Stimulated activated CD8-positive, alpha-beta memory T cell treated with anti-CD3 and anti-CD28 coated beads, Interleukin-7, amount 100 ng/mL, for 24 hours (primary cell): ENCODE measurements at places on chromosomes 16 and 17.

GRCh38 chr17:83174362-83175118 is 95.1 kb downstream of the METRNL start:
- no peak for DNase-seq

- no peak for DNase-seq
Observed at GRCh38 chr16:30482366-30482765, 9.8 kb downstream of the ITGAL start.

- no peak for DNase-seq
Observed at GRCh38 chr17:81473019-81473418, 39.6 kb downstream of the ACTG1 start.

- no peak for DNase-seq
Observed at GRCh38 chr17:30950669-30951399, 20.0 kb upstream of the RNF135 start.

- no peak for DNase-seq
Observed at GRCh38 chr17:30082773-30083172, 33.8 kb upstream of the NSRP1 start.

DNA sequence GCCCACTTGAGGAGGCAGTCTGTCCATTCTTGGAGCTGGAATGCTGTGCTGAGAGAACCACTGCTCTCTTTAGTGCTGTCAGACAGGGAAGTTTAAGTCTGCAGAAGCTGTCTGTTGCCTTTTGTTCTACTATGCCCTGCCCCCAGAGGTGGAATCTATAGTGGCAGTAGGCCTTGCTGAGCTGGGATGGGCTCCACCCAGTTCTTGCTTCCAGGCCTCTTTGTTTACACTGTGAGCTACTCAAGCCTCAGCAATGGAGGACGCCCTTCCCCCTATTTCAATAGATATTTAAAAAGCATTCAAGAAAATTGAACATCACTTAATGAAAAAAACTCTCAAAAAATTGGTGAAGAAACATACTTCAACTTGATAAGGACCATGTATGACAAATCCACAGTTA is 313.5 kb downstream of the PHKB start:
- no peak for DNase-seq

GRCh38 chr16:8694795-8695728 is 20.6 kb downstream of the ABAT start:
- no peak for DNase-seq

DNA sequence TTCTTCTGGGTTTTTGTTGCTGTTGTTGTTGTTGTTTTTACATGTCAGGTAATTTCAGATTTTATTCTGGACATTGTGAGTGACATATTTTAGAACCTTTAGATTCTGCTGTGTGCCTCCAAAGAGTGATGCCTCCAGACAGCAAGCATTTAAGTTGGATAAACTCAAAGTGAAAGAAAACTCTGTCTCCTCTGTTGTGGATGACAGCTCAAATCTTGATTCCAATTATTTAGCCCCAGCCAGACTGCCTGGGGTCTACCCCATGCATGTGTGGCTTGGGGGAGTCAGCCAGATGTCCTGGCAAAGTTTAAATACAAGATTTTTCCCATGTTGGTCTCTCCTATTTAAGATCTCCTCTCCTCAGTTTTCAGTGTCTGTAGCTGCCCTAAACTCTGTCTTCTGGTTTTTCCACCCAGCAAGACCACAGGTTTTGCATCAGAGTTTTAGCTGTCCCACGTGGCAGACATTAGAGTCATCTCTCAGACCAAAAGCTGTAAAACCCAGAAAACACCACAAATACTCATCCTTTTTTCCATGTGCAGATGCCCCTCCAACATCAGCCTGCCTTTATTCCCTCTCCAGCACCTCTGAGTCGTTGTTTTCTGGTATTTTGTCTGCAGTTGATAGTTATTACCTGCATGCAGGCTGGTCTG is 19.4 kb upstream of the ZNF469 start:
- no peak for DNase-seq

DNA sequence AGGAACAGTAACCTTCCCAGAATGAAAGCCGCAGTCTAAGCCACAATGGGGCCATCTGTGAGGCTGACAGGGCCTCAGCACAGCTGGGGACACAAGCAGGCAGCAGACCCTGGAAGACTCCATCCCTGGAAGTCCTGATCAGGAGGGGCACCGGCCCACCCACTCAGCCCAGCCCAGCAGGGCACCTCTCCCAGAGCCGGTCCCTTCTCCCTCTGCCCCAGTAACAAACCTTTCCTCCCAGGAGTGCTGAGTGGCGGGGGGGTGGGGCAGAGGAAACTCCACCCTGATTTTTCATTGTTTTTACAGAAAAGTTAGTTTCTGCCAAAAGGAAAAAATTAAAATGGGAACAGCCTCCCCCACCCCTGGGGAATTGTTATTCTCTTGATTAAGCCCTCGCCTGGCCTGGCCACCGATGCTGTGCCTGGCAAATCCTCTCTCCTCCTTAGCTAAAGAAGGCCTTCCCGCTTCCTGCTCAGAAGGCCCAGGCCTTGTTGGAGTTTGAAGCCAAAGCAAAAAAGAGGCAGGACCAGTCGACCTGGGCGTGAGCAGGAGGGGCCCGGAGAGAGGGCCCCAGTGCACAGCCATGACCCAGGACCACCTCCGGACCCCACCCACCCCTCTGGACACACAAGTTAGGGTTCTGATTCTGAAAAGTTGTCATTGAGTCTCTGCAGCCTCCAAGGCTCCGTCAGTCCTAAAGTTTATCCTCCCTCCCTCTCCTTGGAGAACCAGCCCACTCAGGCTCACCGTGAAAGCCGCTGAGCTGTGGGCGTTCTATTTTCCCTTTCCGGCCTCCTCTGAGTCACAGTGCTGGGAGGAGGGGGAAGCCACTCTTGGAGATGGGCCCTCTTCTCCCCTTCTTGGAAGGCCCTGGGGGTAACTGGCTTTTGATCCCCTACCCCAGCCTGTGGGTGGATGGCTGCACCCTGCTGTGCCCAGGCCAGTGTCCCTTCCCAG is 128.4 kb upstream of the TNRC6C start:
- no peak for DNase-seq

GRCh38 chr16:70684146-70685060 is 1.4 kb downstream of the MTSS2 start:
- no peak for DNase-seq

- DNase-seq = no peak
Observed at GRCh38 chr17:79466562-79467350, 144.1 kb downstream of the RBFOX3 start.

DNA sequence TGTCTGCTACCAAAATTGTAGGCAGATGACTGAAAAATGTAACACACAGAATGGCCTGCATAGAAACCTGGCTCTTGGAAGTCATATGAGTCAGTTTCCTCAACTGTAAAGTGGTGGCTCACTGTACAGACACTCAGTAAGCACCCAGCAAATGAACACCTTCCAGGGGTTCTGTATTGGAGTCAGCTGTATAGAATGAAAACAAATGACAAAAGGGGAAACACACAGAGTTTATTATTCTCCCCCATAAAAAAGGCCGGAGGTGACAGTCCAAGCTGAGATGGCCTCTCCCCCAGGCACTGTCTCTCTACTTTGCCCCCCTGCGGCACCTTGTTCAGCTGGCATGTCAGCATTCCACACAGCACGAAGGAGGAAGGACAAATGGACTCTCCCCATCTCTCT is 6.2 kb upstream of the MEOX1 start:
- no peak for DNase-seq

- no peak for DNase-seq
Observed at GRCh38 chr17:59746849-59747445, 39.5 kb downstream of the VMP1 start.

DNA sequence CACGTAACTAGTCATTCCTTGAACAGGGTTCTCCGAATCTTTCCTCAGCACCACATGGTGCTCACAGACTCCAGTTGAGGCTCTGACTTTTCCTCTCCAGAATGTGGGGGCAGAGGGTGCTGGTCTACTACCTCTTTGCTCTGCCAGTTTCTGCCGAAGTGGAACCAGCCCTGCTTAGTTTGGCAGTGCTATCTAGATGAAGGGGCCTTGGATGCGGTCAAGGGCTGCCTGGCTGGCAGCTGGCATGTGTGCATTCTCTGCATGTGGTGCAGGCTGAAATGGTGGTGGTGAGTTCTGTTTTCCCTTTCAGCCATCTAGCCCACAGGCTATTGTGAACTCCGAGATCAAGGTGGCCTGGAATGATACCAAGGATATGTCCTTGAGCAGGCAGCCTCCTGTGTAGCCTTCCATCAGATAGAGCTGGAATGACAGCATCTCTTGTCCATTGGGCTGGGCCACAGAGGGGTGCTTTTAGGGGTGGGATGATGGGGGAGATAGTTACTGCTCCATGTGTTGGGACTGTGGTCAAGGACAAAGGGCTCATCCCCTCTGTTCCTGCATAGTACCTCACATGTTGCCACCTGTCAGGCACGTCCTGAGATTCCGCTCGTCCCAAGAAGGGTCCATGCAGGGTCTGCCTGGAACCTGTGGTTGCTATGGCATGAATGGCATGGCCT is 2.0 kb downstream of the DYNLL2 start:
- DNase-seq = no peak

DNA sequence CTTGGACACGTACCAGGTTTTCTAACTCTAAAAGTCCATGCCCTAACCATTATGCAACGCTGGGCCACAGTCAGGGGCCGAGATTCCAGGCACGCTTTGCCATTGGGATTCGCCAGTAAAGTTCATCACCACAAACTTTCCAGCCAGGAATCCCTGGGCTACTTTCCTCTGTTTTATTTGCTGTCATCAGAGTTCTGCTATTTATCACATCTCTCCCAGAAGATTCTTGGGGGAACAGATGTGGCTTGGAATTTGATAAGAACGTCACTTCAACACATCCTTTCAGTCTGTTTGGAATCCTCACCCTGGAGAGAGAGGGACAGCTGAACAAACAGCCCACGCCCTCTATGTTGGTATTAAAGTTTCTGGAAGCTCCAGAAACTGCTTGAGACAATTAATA is 109.6 kb upstream of the CACNG3 start:
- DNase-seq = no peak

GRCh38 chr16:22191532-22192260 is 14.4 kb upstream of the EEF2K start:
- no peak for DNase-seq

- DNase-seq = no peak
Observed at GRCh38 chr16:66121466-66121865, 245.0 kb upstream of the CDH5 start.

DNA sequence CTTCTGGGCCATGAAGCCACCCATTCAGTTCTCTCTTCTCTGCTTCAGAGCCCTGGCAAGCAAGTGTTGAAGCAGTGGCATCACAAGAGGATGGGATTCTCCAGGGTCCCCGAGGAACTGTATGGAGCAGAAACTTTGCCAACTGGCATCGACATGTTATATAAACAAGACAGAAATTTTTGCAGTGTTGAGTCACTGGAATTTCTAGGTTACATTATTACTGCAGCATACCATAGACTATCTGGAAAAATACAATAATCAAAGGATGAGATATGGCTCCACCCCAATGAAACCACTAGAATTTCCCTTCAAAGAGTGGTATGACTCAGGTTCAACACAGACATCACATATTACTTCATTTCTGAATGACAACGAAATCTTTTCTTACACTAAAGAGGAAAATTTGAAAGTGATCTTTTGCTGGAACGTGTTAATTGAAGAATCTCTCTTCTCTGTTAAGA is 343.0 kb upstream of the DYNLRB2 start:
- no peak for DNase-seq

- no peak for DNase-seq
Observed at GRCh38 chr17:72811976-72812687, 280.4 kb downstream of the SLC39A11 start.
